ENCODE measurements at places on chromosomes 3 and 15. TPM values are rescaled to one million over a fixed set of nuclear protein-coding genes. Genes with fewer than 3 reads are reported as not detected.

The SERPINI1 gene
- 1.9 TPM for total RNA-seq

The NECTIN3 gene
- 3.3 TPM for total RNA-seq

The SERINC4 gene
- total RNA-seq = 0.23 TPM

The ARPIN gene
- 9.9 TPM for total RNA-seq

The KLF15 gene
- total RNA-seq = 13.2 TPM

The TUBGCP4 gene
- total RNA-seq = 18.4 TPM

The KLHL40 gene
- 480 TPM for total RNA-seq

The MKRN2OS gene
- total RNA-seq = 1.5 TPM

The C2CD4A gene
- total RNA-seq = 0.09 TPM

The IL17RB gene
- 0.46 TPM for total RNA-seq

The PODXL2 gene
- total RNA-seq = 2.1 TPM

The SLC7A14 gene
- total RNA-seq = not detected
